ENCODE measurements at places on chromosomes 1 and 21. TPM values are rescaled to one million over a fixed set of nuclear protein-coding genes. Genes with fewer than 3 reads are reported as not detected.

- ATAC-seq = no peak
Measured at GRCh38 chr1:156652131-156652991, 10.4 kb downstream of the BCAN start.

GRCh38 chr1:76508871-76509270 is 358.4 kb upstream of the ST6GALNAC5 start:
- ATAC-seq = no peak

DNA sequence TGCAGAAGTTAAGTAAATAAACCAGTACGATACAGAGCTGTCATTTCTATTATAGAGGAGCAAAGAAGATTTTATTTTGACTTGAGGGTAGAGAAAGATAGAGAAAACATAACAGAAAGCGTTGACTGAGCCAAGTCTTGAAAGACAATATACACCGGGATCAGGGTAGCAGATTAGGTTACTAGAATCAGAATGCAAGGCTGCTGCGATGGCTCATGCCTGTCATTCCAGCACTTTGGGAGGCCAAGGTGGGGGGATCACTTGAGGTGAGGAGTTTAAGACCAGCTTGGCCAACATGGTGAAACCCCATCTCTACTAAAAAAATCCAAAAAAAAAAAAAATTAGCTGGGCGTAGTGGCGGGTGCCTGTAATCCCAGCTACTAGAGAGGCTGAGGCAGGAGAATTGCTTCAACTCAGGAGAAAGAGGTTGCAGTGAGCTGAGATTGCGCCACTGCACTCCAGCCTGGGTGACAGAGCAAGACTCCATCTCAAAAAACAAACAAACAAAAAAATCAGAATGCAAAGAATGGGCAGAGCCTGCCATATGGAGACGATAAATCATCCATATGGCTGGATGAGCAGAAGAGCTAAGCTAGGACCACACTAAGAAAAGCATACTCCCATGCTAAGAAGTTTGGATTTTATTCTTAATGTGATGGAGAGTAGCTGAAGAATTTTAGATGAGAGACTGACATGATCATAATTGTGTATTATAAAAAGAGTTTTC is 9.9 kb upstream of the ABCD3 start:
- no peak for ATAC-seq

The WDR64 gene
- total RNA-seq = 0.16 TPM
